ENCODE measurements at places on chromosomes 5 and 9.

DNA sequence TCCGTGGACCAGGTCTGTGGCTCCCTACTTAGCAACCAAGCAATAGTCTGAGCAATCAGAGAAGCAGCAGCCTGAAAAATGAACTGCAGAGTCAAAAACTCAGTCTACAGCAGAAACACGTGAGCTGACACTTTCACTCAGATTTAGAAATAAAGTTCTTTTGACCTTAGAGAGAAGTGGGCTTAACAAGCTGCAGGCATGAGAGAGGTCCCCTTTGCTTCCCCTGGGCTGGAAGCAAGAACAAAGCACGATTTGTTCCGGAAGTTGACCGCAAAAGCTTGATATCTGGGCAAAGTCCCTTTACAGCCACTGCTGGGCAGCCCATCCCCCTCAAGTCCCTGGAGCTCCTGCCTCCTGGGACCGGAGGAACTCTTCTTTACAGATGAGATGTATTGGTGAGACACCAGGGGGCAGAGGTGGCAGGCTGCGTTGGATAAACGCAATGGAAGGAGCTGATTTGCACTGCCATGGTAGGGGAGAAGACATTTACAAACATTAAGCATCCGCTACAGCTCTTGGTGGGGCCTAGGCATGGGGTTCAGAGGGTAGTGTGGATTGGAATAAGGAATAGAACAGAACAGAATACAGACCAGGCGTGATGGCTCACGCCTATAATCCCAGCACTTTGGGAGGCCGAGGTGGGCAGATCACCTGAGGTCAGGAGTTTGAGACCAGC, 5.8 kb upstream of the SOWAHA start:
- no peak for DNase-seq

- DNase-seq = no peak
Observed at GRCh38 chr9:17906841-17907778, 328.2 kb downstream of the SH3GL2 start.

- peak; percentile 42 for DNase-seq
Observed at GRCh38 chr9:127154390-127155191, 32.2 kb upstream of the ANGPTL2 start.

DNA sequence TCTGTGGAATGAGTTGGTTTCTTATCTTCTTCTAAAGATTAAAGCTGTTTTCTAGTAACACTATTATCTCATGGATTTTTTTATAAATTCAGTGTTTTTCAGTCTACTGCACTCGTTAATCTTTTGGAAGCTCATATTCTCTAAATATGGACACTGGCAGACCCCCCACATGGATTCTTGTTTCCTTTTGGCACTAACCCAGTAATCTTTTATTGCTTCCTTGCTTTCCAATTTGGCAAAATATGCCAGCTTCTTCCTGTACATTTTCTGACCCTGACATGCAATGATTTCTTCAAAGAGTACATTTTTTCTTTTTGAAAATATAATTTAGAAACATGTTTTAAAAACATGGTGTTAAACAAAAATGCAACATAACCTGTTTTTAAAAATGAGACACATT, 474.2 kb upstream of the FTMT start:
- DNase-seq = no peak

- DNase-seq = no peak
Observed at GRCh38 chr9:19511694-19512093, 102.9 kb downstream of the ACER2 start.

- DNase-seq = no peak
Observed at GRCh38 chr5:132708645-132709044, 28.7 kb downstream of the KIF3A start.

Data from MM.1S (cell line).